ENCODE measurements at places on chromosomes 16 and 17.

- DNase-seq, result no peak
Measured at GRCh38 chr17:82561429-82562035, 42.0 kb downstream of the FOXK2 start.

DNA sequence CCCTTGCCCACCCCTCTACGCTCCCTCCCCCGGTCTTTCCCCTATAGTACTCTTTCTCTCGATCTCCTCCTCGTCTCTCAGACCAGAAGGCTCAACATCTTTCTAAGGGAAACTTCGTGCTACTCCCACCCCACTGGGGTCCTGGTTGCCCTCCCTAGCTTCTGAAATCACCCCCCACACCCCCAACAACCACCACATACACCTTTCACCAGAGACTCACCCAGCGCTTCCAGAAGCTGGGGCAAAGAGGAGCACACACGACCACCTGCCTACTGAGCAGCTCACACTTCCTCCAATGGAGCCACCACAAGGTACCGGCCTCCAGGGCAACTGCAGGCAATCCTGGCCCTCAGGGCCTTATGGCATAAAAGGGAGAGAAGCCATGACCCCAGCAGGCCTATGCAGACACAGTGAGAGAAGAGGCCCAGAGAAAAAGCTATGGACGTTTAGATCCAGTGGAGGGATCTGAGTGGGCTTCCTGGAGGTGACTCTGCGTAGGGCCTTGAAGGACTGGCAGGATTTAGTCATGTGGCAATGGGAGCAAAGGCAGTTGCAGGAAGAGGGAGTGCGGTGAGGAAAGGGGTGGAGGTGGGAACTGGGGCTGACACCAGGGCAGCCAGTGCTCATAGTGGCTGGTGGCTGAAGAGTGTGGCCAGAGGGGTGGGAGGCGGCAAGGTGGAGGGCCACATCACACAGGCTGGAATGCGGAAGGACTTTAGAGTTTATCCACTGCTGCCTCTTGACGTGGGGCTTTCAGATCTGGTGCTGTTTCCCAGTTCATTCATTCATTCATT is 12.1 kb upstream of the TMEM92 start:
- no peak for DNase-seq

DNA sequence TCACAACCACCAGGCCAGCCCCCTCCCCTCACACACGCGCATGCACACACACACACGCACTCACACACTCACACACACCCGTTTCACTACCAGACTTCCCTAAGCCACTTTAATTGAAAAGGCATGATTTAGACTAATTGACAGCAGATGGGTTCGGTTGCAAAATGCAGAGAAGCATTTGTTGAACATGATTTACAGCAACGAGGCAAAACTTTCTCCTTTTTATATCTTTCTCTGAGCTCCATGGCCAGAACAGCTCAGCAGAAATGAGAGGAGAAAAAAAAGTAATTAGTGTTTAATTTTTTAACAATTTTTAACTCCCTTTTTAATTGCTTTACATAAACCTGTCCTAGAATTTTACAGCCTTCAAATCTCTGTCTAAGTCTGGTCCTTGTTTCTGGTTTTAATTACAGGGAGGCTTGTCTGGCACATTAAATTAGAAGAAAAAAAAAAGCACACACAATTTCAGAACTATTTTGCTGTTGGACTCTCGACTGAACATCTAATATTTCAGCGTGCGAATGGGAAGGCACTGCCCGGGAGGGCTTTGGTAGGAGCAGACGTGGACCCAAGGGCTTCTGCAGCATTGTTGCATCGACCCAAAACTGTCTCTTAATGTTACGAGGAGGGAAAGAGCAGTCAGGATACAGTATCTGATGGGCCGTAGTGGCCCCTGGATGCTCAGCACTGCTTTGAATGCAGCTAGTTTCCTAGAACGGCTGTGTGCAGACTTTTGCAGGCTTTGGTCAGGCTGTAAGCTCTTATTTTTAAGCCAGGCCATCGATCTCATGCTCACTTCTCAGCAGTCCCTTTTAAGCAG is 255.9 kb downstream of the SOX9 start:
- DNase-seq, result no peak

DNA sequence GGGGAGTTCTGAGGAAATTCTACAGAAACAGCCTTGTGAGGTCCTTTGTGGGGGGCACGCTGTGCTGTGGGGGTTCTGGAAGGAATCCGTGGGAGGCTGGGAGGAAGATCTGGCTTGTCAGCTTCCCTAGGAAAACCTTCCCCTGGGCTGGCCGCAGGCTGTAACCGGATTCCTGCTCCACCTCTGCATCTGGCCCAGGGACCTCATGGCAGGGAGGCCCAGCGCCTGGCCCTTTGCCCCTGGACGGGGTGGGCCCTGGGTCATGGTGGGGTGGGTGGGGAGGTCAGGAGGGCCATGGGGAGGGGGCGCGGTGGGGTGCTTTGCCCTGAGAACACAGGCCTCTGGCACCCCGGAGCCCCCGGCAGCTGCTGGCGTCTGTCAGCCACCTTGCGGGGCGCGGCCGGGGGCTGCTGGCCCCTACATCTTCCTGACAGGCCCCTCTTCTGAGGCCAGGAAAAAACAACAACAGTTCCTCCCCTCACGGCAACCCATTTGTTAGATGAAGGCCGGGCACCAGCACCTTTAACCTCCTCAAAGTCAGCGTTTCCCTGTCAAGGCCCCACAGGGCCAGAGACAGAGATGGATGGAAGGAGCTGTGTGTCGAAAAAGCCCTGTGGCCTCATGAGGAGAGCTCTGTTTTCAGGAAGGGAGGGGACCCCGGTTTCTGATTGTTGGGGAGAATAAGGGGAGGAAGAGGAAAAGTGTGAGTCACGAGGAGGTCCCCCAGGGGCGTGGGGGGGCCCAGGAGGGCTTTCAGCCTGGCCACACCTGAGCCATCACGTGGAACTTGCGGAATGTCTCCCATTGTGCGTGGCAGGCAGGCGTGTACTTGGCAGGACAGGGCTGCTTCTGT is 3.6 kb upstream of the MEOX1 start:
- no peak for DNase-seq

DNA sequence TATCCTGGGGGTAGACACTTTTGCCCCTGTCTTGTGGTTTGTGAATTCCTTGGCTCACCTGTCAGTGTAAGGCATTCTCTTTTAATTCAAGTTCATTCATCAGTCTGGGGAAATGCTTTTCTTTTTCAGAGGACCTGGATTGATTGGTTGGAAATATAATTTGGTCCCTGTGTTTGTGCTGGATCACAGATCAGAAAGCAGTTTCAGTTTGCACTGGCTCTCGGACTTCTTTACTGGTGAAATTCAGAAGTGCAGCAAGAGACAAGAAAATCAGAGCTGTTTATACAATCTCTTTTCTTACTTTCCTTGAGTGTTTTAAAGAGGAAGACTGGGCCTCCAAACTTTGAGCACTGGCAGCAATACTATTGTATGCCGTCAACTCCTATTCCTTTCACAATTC is 161.8 kb upstream of the KCNJ16 start:
- no peak for DNase-seq

- DNase-seq, result no peak
Measured at GRCh38 chr17:73684183-73684582, 39.9 kb upstream of the SDK2 start.

DNA sequence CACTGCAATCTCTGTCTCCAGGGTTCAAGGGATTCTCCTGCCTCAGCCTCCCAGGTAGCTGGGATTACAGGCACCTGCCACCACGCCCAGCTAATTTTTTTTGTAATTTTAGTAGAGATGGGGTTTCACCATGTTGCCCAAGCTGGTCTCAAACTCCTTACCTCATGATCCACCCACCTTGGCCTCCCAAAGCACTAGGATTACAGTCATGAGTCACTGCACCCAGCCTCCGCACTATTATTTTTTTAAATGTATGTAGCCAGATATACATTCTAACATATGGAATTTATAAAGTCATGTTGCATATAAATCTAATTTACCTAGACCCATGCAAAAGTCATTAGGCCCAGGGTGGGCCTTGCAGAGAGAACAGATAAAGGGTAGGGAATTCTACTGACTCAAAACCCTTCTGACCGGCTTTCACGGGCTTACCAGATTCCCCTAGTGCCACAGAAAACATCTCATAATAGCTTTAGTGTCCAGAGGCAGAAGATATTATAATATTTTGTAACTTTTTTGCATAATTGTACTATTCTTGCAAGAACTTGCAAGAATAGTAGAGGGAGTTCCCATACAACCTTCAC is 20.5 kb upstream of the HELZ start:
- no peak for DNase-seq

DNA sequence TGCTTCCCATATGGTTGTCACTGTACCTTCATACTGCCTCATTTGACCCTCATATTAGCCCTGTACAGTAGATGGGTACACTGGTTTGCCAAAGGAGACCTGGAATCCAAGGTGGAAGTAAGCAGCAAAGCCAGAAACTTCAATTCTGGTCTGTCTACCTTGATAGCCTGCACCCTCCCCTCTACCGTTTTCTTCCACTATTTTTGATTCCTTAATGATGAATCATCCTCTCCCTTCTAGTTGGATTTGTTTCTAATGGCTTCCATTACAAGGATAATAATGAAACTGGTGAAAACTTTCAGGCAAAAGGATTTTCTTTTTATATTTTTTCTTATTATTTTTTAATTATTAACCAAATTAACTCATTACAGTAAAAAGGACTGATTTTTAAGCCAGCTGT is 17.3 kb downstream of the TAC4 start:
- no peak for DNase-seq

DNA sequence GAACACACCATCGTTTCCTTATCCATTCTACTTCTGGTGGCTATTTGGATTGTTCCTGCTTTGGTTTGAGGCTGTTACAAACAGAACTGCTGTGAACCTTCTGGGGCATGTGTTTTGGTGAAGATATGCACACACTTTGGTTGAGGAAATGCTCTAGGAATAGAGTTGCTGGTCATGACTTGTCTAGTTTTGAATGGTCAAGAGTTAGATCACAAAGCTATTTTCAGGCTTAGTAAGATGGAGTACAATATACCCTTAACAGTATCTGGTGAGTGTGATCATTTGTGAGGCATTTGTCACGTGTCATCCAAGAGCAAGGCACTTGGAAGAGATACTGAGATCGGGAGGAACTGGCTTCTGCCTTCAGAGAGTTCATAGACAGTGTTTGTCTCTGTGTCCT is 47.0 kb upstream of the CACNG5 start:
- no peak for DNase-seq

GRCh38 chr16:6374821-6375220 is 957.8 kb upstream of the RBFOX1 start:
- no peak for DNase-seq

GRCh38 chr17:49968405-49969133 is 421 bp upstream of the DLX4 start:
- DNase-seq, result peak; percentile 47

DNA sequence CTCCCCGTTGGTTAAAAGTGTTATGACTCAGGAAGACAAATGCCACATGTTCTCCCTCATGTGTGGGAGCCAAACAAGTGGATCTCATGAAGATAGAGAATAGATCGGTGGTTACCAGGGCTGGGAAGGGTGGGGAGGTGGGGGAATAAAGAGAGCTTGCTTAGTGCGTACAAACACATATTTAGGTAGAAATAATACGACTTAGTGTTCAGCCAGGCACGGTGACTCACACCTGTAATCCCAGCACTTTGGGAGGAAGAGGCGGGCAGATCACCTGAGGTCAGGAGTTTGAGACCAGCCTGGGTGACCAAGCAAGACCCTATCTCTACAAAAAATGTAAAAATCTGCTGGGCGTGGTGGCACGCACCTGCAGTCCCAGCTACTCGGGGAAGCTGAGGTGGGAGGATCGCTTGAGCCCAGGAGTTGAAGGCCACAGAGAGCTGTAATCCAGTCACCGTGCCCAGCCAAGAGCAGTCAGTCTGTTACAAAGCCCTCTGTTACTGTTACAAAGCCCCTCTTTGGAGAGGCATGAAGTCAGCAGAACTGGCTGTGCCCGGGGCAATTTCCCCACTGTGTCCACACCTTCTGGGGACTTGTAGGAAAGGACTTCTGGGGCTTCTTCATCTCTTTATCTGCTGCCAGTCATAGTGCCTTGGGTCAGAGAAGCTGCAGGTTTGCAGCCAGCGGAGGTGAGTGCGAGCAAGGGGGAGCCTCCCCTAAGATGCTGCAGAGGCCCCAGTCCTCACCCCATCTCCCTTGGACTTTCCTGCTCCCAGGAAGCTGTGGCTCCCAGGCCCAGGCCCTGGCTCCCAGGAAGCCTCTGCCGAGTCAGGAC is 4.3 kb upstream of the ALDH3A1 start:
- DNase-seq, result no peak

DNA sequence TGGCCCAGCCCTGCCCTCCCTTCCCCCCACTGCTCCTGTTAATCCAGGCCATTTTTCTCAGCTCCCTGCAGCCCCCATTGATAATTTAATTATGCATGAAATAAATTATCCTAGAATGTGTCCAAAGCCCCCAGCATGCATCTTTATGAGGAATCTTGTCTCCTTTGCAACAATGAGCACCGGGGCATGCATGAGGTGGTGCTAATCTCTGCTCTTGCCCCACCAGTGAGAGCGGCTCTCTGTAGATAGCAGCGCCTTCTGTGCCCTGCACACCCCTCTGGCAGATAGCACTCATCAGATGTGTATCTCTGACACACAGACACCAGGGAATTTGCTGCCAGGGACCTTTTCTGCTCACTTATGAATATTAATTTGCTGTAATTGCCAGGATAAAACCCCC is 140.2 kb upstream of the CDC42EP4 start:
- no peak for DNase-seq

GRCh38 chr17:33696102-33696501 is 403.0 kb upstream of the ASIC2 start:
- no peak for DNase-seq

DNA sequence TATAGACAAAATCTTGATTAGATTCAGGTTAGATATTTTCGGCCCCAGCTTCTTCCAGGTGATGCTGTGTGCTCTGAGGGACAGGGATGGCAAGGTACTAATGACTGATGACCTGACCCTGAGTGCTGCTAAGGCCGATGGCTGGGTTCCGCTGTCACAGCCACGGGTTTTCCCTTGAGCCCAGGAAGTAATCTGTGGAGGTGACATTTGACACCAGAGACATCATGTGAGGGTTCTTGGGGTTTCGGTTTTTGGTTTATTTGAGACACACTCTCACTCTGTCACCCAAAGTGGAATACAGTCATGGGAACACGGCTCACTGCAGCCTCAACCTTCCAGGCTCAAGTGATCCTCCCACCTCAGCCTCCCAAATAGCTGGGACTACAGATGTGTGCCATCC is 9.8 kb downstream of the OTOP3 start:
- no peak for DNase-seq

GRCh38 chr16:17261197-17261858 is 209.4 kb downstream of the XYLT1 start:
- DNase-seq, result no peak

DNA sequence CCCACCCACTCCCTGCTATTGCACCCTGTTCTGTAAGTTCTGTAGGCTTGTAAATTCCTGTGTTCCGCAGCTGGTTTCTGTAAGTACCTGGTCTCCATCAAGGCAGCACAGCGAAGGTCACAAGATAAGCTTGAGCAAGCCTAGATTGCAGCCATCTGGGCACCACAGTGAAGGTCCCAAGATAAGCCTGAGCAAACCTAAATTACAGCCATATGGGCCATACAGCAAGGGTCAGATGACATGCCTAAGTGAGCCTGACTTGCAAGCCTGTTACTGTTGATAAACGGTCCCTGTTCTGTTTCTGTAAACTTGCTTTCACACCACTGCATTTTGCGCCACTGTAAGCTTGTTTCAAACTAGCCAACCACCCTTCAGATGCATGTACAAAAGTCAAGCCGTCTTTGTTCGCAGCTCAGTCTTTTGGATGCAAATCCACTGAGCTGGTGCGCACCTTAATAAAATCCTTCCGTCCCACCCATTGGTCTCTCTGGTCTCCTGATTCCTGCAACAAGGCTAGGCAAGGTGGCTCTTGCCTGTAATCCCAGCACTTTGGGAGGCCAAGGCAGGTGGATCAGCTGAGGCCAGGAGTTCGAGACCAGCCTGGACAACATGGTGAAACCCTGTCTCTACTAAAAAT is 42.6 kb upstream of the ATF7IP2 start:
- DNase-seq, result no peak

- no peak for DNase-seq
Measured at GRCh38 chr17:8192070-8192815, 2.3 kb upstream of the BORCS6 start.

Data from activated T-cell treated with anti-CD3 and anti-CD28 coated beads for 4 hours (primary cell).